Psoas muscle (tissue), 8 donors: ENCODE measurements at places on chromosomes 11 and 22. TPM values are rescaled to one million over a fixed set of nuclear protein-coding genes. Genes with fewer than 3 reads are reported as not detected.

GRCh38 chr11:72776844-72777754 lies 16.7 kb downstream of the STARD10 start:
- DNase-seq: no peak

DNA sequence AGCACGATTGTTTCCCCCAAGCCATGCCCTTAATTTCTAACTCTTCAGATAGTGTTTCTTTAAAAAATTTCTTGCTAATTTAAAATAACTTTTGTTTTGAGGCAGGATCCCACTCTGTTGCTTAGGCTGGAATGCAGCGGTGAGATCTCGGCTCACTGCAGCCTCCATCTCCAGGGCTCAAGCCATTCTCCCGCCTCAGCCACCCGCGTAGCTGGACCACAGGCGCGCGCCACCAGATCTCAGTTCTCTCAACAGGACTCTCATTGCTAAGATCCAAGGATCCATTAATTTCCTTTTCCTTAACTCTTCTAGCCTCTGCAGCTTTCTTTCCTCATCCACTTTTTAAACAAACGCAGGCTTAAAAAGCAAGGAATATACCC lies 327 bp upstream of the MED17 start:
- peak overlapping the region; percentile 94 for H3K4me3 ChIP-seq
- H3K4me1 ChIP-seq: peaks cover 33% of the 10 kb centered on the region
- H3K27ac ChIP-seq: peak overlapping the region; percentile 88
- H3K36me3 ChIP-seq: no peaks in the 10 kb centered on the region
- no peaks in the 10 kb centered on the region for H3K27me3 ChIP-seq

- no peak for DNase-seq
- H3K27ac ChIP-seq: no peak overlapping the region
- H3K27me3 ChIP-seq: no peaks in the 10 kb centered on the region
- H3K36me3 ChIP-seq: no peaks in the 10 kb centered on the region
- H3K4me1 ChIP-seq: no peaks in the 10 kb centered on the region
Measured at GRCh38 chr11:70614034-70614681, 215.8 kb downstream of the CTTN start.

DNA sequence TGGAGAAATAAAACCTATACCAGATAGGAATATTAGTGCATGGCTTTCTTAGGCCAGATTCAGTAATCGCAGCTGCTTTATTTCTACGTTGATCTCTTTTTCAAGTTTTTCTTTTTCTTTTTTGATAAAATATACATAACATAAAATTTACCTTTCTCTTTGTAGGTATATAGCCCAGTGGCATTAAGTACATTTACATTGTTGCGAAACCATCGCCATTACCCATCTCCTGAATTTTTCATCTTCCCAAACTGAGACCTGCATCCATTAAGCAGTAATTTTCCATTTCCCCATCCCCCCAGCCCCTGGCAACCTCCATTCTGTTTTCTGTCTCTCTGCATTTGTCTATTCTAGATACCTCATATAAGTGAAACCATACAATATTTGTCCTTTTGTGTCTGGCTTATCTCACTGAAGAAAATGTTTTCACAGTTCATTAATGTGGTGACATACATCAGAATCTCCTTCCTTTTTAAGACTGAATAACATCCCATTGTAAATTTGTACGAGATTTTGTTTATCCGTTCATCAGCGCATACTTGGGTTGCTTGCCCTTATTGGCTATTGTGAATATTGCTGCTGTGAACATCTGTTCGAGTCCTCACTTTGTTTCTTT lies 41.4 kb downstream of the PANX1 start:
- no peaks in the 10 kb centered on the region for H3K27me3 ChIP-seq
- H3K36me3 ChIP-seq: no peaks in the 10 kb centered on the region
- no peaks in the 10 kb centered on the region for H3K4me1 ChIP-seq
- no peak overlapping the region for H3K4me3 ChIP-seq

DNA sequence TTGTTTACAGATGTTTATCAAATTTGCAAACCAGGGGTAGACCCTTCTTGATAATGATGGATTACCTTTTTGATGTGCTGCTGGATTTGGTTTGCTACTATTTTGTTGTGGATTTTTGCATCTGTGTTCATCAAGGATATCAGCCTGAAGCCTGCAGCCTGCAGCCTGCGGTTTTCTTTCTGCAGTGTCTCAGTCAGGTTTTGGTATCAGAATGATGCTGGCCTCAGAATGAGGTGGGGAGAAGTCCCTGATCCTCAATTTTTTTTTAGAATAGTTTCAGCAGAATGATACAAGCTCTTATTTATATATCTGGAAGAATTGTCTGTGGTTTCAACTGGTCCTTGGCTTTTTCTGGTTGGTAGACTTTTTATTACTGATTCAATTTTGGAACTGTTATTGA lies 19.7 kb upstream of the RAB38 start:
- no peaks in the 10 kb centered on the region for H3K27me3 ChIP-seq
- H3K4me3 ChIP-seq: no peak overlapping the region
- no peaks in the 10 kb centered on the region for H3K36me3 ChIP-seq
- no peak for DNase-seq

Gene DNAJB7
- total RNA-seq: not detected

Gene CYP2D6
- 0.26 TPM for total RNA-seq

DNA sequence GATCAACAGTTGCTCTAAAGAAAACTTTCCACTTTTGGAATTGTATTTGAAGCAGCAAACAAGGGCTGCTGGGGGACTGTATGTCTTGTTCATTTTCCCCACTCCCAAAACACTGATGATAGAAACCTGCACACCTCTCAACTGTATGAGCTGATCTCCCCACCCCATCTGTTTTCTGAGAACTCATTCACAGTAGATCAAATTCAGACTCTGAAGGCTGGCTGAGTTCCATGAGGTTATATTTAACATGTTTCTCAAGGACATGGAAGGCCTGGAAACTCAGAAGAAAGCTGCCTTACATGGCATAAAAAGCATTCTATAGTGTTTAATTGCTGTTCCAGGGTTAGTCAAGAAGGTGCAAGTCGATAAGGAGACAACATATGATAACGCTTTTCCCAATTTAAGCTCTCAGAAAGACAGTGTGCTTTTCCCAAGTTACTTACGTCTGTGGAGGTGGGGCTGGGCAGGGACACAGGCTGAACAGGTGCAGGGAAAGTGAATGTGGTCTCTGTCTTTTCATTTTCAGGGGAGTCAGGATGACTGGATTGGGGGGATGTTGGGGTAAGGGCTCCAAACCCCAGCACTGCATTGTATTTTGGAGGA lies 23.0 kb downstream of the LARGE2 start:
- peak overlapping the region; percentile 28 for H3K27ac ChIP-seq
- H3K36me3 ChIP-seq: peaks cover 93% of the 10 kb centered on the region
- DNase-seq: no peak
- no peak overlapping the region for H3K4me3 ChIP-seq
- no peaks in the 10 kb centered on the region for H3K27me3 ChIP-seq

DNA sequence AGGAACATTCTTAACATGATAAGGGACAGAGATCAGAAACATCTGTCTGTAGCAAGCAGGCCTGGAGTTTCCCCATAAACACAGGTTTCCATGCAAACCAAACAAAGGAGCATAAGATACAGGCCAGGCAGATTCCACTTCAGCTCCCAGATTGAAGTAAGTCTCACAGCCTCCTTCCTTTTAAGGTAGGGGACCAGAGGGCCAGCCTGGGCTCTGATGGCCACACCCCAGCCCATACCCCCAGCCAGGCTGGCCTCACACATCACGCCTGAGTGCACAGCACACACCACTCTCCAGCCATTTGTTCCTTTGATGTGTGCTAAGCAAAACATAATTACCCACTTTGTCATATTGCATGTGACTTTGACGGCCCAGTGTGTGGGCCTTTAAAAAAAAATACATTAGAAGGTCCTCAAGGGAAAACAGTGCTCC lies 518.7 kb downstream of the NTM start:
- no peak overlapping the region for H3K27ac ChIP-seq
- no peaks in the 10 kb centered on the region for H3K4me1 ChIP-seq
- H3K27me3 ChIP-seq: peaks cover 10% of the 10 kb centered on the region
- DNase-seq: no peak

DNA sequence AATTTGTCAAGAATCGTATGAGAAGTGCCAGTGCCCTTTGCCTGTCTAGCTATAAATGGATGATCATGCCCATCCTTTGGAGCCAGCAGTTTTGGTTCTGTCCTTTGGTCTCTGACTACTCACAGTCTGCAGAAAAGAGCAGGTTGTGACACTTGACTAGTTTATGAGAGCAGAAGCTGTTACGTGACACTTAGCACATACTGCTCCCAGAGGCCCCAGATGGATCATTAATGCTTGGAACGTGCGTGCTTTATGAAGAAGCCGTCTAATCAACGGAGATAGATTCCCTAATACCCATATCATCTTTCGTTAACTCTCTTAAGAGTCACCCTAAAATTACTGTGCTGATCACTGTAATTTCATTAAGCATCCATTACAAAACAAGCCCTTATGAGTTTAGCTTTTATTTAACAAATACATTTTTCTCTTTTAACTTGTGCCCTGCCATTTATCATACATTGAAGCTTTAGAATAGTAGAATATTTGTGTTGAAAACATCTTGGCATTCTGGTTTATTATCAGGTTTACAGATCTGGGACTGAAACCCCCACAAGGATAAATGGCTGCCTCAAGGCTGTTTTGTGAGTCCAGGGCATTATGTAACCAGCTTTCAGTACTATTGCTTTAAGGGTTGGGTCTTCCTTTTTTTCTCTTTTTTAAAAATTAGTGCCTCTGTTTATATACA lies 47.0 kb upstream of the ADORA2A start:
- H3K4me3 ChIP-seq: no peak overlapping the region
- H3K27me3 ChIP-seq: no peaks in the 10 kb centered on the region
- no peak overlapping the region for H3K27ac ChIP-seq
- DNase-seq: no peak

DNA sequence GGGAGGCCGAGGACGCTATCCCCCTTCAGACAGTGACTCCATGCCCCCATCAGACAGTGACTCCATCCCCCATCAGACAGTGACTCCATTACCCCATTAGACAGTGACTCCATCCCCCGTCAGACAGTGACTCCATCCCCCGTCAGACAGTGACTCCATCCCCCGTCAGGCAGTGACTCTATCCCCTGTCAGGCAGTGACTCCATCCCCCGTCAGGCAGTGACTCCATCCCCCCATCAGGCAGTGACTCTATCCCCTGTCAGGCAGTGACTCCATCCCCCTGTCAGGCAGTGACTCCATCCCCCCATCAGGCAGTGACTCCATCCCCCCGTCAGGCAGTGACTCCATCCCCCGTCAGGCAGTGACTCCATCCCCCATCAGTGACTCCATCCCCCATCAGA lies 9.1 kb upstream of the TTLL8 start:
- H3K27ac ChIP-seq: no peak overlapping the region
- H3K36me3 ChIP-seq: no peaks in the 10 kb centered on the region
- no peaks in the 10 kb centered on the region for H3K4me1 ChIP-seq
- H3K4me3 ChIP-seq: no peak overlapping the region

DNA sequence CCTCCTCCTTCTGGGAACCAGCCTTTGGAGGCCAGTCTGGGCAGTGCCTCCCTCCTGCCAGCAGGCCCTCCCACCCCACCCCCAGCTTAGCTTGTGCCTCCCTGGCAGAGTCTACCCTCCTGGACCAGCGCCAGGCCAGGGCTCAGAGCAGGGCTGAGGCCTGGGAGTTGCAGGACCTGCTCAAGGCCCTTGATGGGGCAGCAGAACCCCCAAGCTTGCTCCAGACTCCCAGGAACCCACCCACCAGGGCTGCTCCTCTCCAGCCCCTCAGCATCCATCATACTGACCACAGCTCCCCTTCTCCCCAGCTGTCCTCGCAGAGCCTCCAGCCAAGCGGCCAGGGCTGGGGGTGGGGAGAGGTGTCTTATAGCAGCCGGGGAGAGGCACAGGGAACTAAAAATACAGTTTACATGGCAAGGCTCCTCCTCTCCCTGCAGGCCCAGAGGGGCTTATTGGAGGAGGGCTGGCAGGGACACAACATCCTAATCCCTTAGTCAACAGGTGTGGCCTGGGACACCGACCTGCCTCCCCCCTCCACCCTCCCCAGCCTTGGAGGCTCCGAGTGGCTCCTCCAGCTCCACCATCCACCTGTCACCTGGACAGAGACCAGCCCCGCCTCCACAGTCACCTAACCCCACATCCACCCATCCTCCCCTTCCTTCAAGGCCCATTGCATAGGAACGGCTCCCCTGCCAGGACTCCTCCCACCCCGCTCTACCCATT lies 5.2 kb upstream of the MB start:
- peak overlapping the region; percentile 58 for H3K4me3 ChIP-seq
- H3K4me1 ChIP-seq: peaks cover 51% of the 10 kb centered on the region
- H3K27ac ChIP-seq: peak overlapping the region; percentile 93
- no peaks in the 10 kb centered on the region for H3K36me3 ChIP-seq
- no peaks in the 10 kb centered on the region for H3K27me3 ChIP-seq

Gene AMBRA1
- 15.0 TPM for total RNA-seq

DNA sequence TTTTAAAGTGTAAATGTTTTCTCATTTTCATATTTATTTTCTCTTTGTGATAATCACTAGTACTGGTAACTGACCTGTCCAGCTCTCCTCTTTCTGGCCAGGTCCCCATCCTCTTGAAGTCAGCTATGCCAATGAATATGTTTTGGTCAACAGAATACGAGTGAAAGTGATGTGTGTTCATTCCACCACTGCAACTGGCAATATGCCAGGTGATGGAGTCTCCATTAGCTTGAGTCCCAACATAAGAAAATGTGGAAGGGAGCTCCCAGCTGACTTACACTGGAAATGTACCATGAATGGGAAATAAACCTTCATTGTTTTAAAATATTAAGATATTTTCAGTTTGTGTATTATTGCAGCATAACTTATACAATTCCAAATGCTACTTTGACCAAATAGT lies 75.8 kb downstream of the CCDC34 start:
- H3K4me1 ChIP-seq: no peaks in the 10 kb centered on the region
- H3K27ac ChIP-seq: no peak overlapping the region
- H3K36me3 ChIP-seq: no peaks in the 10 kb centered on the region

Gene FLRT1
- 0.08 TPM for total RNA-seq

DNA sequence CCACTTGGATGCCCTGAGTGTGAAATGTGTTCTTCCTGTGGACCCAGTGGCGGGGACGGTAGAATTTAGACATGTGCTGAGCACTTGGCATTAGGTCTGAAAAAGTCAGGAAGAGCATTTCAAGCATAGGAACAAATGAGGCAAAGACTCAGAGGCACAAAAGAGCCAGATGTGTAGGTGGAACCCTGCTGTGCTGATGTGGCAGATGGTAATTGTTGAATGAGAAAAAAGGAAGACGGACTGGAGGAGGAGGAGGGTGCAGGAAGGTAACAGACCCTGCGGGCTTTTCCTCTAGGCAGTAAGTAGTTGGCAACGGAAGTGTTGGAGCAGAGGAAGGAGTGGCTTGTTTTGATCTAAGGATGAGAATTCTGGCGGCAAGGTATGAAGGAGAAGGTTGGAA lies 985.8 kb downstream of the TBC1D22A start:
- H3K4me1 ChIP-seq: no peaks in the 10 kb centered on the region
- H3K27ac ChIP-seq: no peak overlapping the region
- no peaks in the 10 kb centered on the region for H3K36me3 ChIP-seq
- H3K27me3 ChIP-seq: no peaks in the 10 kb centered on the region
- no peak overlapping the region for H3K4me3 ChIP-seq
- DNase-seq: no peak

GRCh38 chr11:59097113-59097708 lies 9.8 kb upstream of the FAM111B start:
- no peak overlapping the region for H3K27ac ChIP-seq
- H3K4me1 ChIP-seq: no peaks in the 10 kb centered on the region
- peaks cover under 1% of the 10 kb centered on the region for H3K27me3 ChIP-seq
- DNase-seq: peak; percentile 46
- H3K4me3 ChIP-seq: no peak overlapping the region

- no peaks in the 10 kb centered on the region for H3K27me3 ChIP-seq
- peaks cover 3% of the 10 kb centered on the region for H3K4me1 ChIP-seq
- H3K27ac ChIP-seq: no peak overlapping the region
- no peak for DNase-seq
- no peak overlapping the region for H3K4me3 ChIP-seq
- no peaks in the 10 kb centered on the region for H3K36me3 ChIP-seq
Measured at GRCh38 chr11:61482513-61482912, 26.0 kb upstream of the LRRC10B start.

GRCh38 chr11:112294688-112295340 lies 34.2 kb upstream of the PLET1 start:
- H3K4me3 ChIP-seq: no peak overlapping the region
- H3K4me1 ChIP-seq: peaks cover 39% of the 10 kb centered on the region
- no peaks in the 10 kb centered on the region for H3K27me3 ChIP-seq
- DNase-seq: no peak
- no peaks in the 10 kb centered on the region for H3K36me3 ChIP-seq
